ENCODE measurements at places on chromosomes 16 and 17.

DNA sequence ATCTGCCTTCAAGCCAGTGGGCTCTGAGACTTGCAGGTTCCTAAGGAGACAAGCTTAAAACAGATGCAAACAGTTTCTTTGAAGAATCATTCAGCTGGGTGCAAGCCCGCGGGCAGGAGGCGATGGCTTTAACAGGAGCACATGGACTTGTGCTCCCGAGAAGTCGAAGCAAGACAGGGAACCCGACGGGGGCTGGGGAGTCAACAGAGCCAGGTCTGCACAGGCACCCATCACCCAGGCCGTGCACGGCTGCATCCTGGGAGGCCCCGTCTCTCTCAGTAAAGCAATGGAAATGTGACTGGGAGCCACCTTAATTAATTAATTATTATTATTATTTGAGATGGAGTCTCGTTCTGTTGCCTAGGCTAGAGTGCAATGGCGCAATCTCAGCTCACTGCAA, 333 bp upstream of the PTX4 start:
- H3K27me3 ChIP-seq, result no peaks in the 10 kb centered on the region
- peaks cover 2% of the 10 kb centered on the region for H3K36me3 ChIP-seq
- no peak overlapping the region for H3K4me3 ChIP-seq

DNA sequence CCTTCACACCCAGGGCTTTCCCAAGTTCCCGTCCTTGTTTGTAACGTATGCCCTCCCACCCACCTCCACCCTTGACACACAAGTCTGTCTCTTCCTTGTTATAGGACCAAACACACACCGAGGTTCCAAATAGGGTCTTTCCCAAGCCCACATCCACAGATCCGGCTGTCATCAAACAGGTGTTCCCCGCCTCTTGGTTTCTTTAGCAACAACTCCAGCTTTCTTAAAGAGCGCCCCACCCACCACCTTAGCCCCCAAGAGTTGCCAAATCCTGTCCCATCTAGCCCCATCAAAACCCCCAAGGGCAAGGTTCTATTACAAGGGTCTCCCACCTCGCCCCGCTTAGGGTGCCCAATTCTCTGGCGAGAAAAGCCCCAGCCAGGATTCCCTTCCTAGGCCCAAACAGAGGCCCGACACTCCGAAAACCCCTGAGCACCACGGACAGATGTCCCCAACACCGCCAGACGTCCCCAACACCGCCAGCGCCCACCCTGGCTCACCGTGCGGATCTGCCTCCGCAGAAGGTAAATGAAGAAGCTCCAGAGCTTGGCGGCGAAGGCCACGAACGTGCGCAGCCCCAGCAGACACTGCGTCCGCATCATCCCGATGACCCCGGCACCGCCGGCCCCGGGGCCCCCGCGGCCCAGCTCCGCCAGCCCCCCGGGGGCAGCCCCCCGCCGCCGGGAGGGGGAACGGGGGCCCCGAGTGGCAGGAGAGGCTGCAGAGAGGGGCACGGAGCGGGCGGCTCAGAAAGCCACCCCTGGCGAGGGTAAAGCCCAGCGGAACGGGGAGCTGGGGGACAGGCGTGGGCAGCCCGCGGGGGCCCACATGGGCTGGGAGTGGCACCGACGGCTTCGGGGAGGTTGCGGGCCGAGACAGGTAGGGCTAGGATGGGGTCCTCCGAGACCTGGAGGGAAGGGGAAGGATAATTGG, 573 bp downstream of the CTDNEP1 start:
- H3K4me1 ChIP-seq, result peaks cover 56% of the 10 kb centered on the region
- H3K4me3 ChIP-seq, result peak overlapping the region; percentile 99
- peak; percentile 37 for DNase-seq
- peaks cover 38% of the 10 kb centered on the region for H3K36me3 ChIP-seq
- peaks cover 2% of the 10 kb centered on the region for H3K27me3 ChIP-seq
- peak overlapping the region; percentile 94 for H3K27ac ChIP-seq

DNA sequence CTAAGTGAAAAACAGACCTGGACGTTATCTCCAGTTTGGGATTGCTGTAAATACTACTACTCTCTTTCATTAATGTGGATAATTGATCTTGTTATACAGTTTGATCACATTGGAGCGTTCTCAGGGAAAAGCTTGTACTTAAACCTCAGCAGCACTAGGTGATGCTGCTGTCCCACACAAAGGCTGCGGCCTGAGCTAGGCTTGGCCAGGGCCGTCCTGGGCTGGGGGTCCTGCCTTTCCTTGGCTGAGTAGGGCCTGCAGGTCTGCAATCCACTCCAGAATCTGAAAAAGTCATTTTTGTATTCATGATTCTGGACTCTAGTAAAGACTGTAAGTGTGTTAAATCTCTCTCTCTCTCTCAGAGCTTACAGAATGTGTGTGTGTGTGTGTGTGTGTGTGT, 23.7 kb upstream of the PMFBP1 start:
- H3K4me1 ChIP-seq, result no peaks in the 10 kb centered on the region
- no peak overlapping the region for H3K4me3 ChIP-seq
- no peak overlapping the region for H3K27ac ChIP-seq
- no peak for DNase-seq

- no peaks in the 10 kb centered on the region for H3K27me3 ChIP-seq
- no peak for DNase-seq
- H3K4me3 ChIP-seq, result peak overlapping the region; percentile 53
- H3K4me1 ChIP-seq, result peaks cover 65% of the 10 kb centered on the region
- H3K27ac ChIP-seq, result peak overlapping the region; percentile 71
These were observed 58.7 kb downstream of the PLXDC1 start for GRCh38 chr17:39092692-39093230.

- peak; percentile 98 for DNase-seq
- peaks cover 18% of the 10 kb centered on the region for H3K4me1 ChIP-seq
- peak within 1 kb of the TSS; percentile 81 for H3K27ac ChIP-seq
These were observed at the start of gene PKMYT1 for GRCh38 chr16:2980227-2981176. PKMYT1 (minus strand) TSS chr16:2980446; CDS start chr16:2979657, 789 bp downstream.

GRCh38 chr17:76053246-76054111, 18.8 kb downstream of the SRP68 start:
- peaks cover 29% of the 10 kb centered on the region for H3K4me1 ChIP-seq
- no peaks in the 10 kb centered on the region for H3K27me3 ChIP-seq
- H3K4me3 ChIP-seq, result no peak overlapping the region
- no peak for DNase-seq
- peak overlapping the region; percentile 25 for H3K27ac ChIP-seq

GRCh38 chr17:57234061-57234738, 22.1 kb upstream of the MSI2 start:
- no peaks in the 10 kb centered on the region for H3K36me3 ChIP-seq
- no peak overlapping the region for H3K4me3 ChIP-seq
- no peak for DNase-seq
- no peak overlapping the region for H3K27ac ChIP-seq
- H3K27me3 ChIP-seq, result peaks cover 8% of the 10 kb centered on the region
- no peaks in the 10 kb centered on the region for H3K4me1 ChIP-seq

- H3K27me3 ChIP-seq, result no peaks in the 10 kb centered on the region
- no peak overlapping the region for H3K4me3 ChIP-seq
- DNase-seq, result no peak
- H3K36me3 ChIP-seq, result no peaks in the 10 kb centered on the region
These were observed 274.2 kb upstream of the SOX9 start for GRCh38 chr17:71846561-71847110.

DNA sequence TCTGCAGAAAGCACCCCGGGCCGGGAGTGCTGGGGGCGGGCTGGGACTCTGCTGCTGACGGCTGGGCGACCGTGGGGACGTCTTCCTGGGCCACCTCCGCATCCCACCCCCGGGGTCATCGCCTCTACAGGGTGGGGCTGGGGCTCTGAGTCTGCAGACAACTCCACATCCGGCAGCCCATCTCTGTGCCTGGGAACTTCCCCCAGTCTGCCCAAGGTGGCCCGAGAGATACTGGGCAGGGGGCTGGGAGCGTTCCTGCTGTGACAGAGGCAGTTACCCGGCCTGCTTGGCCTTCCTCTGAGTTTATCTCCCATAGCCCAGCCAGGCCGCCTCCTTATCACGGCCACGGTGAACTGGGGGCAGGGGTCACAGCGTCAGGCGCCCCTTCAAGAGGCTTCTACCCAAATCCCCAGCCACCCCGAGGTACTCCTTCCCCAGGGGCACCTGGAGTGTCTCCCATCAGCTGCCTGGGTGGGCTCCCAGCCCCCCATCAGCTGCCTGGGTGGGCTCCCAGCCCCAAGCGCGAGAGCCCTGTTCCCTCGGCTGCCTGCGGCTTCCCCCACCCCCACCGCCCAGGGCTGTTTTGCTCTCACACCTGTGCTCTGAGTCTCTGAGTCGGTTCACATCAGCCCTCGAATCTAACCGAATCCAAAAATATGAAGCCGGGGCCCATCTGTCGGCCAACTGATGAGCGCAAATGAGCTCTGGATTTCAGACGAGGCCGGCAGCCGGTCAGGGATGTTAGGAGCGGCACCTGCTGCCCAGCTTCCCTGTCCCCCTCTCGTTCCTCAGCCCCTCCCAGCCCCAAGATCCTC, 15.6 kb upstream of the CBFA2T3 start:
- H3K4me3 ChIP-seq, result no peak overlapping the region
- no peak overlapping the region for H3K27ac ChIP-seq
- H3K27me3 ChIP-seq, result peaks cover 4% of the 10 kb centered on the region
- no peaks in the 10 kb centered on the region for H3K4me1 ChIP-seq

- DNase-seq, result no peak
- H3K27ac ChIP-seq, result no peak overlapping the region
- no peak overlapping the region for H3K4me3 ChIP-seq
These were observed 154.1 kb upstream of the PLCG2 start for GRCh38 chr16:81624760-81625543.

DNA sequence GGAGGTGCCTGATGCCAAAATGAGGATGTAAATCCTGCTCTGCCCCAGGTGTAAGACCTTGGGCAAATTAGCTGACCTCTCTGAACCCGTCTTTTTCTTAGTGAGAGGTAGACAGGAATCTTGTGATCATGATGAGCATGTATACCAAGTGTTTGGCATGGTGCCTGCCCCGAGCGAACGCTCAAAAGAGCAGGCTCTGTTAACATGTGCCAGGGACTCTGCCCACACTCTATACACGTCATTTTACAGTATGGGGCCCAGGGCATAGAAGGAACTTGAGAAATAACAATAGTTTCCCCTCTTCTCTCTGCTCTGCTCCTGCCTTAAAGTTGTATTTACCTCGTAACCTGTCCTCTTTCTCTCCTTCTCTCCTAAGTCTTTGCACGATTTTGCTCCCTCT, 9.3 kb upstream of the MAF start:
- H3K4me1 ChIP-seq, result peaks cover 6% of the 10 kb centered on the region
- H3K36me3 ChIP-seq, result no peaks in the 10 kb centered on the region
- H3K4me3 ChIP-seq, result no peak overlapping the region

DNA sequence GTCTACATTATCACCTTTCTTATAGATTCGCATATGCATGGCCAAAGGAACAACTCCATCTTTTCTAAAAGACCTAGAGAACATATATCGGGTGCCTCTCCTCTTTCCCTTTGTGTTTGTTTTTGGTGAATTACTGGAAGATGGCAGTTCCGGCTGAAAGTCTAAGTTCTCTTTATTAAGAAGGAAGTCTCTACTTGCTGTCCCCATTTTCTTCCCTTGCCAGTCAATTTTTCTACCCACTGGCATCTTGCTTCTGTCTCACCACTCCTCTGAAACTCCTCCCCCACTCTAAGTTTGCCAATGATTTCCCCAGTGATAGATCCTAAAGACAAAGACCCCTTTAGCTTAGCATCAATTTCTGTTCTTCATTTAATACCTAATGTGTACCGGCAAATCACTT, 93.9 kb upstream of the CORO6 start:
- no peak overlapping the region for H3K4me3 ChIP-seq
- H3K27me3 ChIP-seq, result no peaks in the 10 kb centered on the region
- peaks cover 5% of the 10 kb centered on the region for H3K36me3 ChIP-seq
- peaks cover 74% of the 10 kb centered on the region for H3K4me1 ChIP-seq
- H3K27ac ChIP-seq, result no peak overlapping the region

DNA sequence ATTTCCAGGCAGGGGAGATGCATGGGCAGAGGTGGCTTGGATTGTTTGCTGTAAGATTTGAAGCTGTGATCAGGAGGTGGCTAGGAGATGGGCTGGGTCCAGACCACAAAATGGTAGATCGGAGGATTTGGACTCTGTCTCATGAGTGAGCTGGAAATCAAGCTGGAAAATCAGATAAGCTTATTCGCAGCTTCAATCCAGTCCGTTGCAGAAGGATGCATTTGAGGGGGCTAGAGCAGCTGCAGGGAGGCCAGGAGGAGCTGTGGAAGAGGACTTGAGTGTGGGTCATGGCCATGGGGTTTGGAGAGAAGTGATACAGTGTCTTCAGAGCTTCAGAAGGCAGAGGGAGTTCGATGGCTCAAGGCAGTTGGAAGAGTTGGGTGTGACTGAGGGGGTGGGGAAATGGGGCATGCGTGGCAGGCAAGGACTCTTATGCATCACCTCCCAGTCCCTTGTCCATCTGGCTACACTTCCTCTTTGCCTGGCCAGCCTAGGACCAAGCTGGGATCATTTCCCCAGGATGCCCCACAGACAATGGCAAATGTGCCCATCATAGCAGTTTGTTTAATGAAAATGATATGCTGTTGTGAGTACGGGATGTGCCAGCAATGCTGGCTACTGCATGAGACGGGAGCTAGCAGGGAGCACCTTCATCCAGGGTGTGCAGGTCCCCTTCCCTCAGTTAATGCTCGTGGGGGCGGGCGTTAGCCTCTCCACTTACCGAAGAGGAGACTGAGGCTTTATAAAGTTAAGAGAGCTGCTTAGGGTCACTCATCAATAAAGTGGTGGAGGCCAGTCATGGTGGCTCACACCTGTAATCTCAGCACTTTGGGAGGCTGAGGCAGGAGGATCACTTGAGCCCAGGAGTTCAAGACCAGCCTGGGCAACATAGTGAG, 20.6 kb downstream of the QPRT start:
- DNase-seq, result no peak
- no peak overlapping the region for H3K4me3 ChIP-seq
- no peak overlapping the region for H3K27ac ChIP-seq
- H3K27me3 ChIP-seq, result no peaks in the 10 kb centered on the region
- H3K36me3 ChIP-seq, result no peaks in the 10 kb centered on the region

DNA sequence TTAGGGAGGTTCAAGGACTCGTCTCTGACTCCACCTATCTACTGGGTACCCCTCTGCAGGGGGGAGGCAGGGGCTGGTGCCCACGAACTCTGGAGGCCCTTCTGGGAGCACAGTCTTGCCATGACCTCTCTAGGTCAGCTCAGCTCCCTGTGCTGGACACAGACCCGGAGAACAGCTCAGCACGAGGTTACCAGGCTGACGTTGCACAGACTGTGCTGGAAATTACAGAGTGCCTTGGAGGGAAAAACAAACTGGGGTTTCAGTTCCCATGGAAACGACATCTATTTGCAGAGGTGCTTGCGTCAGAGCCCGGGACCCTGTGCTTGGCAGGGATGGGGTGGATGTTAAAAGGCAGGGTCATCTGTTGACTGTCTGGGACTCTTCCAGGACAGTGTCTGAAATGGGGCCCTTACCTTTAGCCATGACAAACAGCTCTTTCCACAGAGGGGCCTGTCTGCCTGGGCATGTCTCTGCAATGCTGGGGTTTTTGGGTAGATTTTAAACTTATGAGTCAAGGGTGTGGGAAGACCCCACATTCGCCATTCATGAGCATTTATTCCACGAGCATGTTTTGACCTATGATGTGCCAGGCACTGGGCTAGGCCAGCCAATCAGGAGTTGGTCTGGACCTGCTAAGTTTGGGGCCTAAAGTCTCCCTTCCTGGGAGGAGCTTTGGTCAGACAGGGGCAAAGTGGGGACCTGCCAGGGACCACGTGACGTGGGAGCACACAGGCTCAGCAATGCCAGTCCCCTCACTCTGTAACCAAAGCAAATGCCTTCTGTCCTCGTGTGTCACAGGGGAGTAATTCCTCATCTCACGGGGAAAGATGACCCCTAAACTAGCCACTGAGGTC, 22.5 kb downstream of the CCR7 start:
- H3K27me3 ChIP-seq, result no peaks in the 10 kb centered on the region
- peak overlapping the region; percentile 73 for H3K4me3 ChIP-seq
- H3K27ac ChIP-seq, result peak overlapping the region; percentile 99
- peaks cover 91% of the 10 kb centered on the region for H3K4me1 ChIP-seq
- no peaks in the 10 kb centered on the region for H3K36me3 ChIP-seq
